Astrocyte (in vitro differentiated cells and primary cell): ENCODE measurements at places on chromosomes 4 and X. TPM values are rescaled to one million over a fixed set of nuclear protein-coding genes. Genes with fewer than 3 reads are reported as not detected.

GRCh38 chrX:114973013-114973412, 44.4 kb downstream of the IL13RA2 start:
- H3K27ac ChIP-seq: no peak overlapping the region
- H3K4me1 ChIP-seq: no peaks in the 10 kb centered on the region

- no peak for DNase-seq
- H3K27me3 ChIP-seq: no peaks in the 10 kb centered on the region
- no peak overlapping the region for H3K27ac ChIP-seq
- no peak overlapping the region for H3K4me3 ChIP-seq
- H3K4me1 ChIP-seq: no peaks in the 10 kb centered on the region
- no peaks in the 10 kb centered on the region for H3K36me3 ChIP-seq
Measured at GRCh38 chr4:1759170-1759817, 33.8 kb upstream of the FGFR3 start.

DNA sequence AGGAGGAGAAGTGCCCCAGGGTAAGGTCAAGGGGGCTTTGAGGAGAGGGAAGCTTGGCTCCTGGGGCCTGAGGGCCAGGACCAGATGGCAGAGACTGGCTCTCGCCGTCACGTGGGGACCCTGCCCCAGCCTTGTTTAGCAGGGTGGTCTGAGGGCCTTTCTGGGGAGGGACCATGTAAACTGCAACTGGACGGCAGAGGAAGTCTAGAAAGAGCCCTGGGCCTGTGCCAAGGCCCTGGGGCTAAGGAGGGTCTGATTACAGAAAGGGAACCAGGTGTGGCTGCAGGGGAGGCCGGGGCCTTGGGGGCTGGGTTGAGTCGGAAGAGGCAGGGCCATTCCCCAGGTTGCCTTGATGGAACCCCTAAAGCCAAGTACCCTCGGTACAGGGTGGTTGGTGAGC, 1.8 kb upstream of the HGFAC start:
- H3K4me1 ChIP-seq: peaks cover 8% of the 10 kb centered on the region
- H3K36me3 ChIP-seq: no peaks in the 10 kb centered on the region
- H3K27me3 ChIP-seq: no peaks in the 10 kb centered on the region
- no peak overlapping the region for H3K27ac ChIP-seq

DNA sequence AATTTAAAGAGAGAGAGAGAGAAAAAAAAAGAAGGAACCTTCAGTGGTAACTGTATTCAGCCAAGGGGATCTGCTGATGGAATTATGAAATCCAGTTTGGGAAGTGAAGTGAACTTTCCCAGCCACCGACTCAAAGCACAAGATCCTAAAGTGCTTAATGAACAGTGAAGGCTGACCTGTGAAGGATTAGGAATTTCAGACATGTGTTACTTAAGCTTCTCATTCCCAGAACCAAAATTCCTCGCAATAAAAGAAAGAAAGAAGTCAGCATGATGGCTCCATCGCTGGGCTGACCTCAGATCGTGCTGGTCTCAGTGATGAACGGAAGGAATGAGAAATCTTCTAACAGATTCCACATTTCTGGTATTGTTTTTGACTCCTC, 135.2 kb downstream of the ARSF start:
- peak overlapping the region; percentile 93 for H3K27ac ChIP-seq
- no peaks in the 10 kb centered on the region for H3K27me3 ChIP-seq
- peaks cover 12% of the 10 kb centered on the region for H3K4me1 ChIP-seq
- peak overlapping the region; percentile 20 for H3K4me3 ChIP-seq
- peak; percentile 86 for DNase-seq

- no peaks in the 10 kb centered on the region for H3K36me3 ChIP-seq
- H3K27me3 ChIP-seq: no peaks in the 10 kb centered on the region
- H3K27ac ChIP-seq: no peak overlapping the region
- H3K4me1 ChIP-seq: no peaks in the 10 kb centered on the region
Measured at GRCh38 chr4:187370918-187371317, 624.7 kb upstream of the ZFP42 start.

DNA sequence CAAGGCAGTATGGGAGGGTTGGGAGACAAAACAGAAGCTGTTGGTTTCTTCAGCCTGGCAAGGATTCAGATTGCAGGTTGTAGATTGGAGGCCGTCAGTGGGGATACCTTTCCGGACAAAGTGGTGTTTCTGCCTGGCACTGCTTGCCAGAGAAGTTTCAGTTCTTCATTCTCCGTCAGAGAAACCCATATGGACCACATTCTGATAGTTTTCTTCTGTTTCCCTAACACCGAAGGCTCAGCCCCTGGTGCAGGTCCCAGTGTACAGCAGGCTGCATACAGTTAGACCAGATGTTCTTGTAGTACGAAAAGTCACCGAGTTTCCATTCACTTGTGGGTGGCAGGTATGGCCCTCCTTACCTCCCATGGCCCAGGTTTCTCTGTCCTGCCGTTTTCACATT, 107.3 kb downstream of the PTTG2 start:
- H3K27me3 ChIP-seq: no peaks in the 10 kb centered on the region
- H3K4me3 ChIP-seq: no peak overlapping the region
- H3K4me1 ChIP-seq: peaks cover 4% of the 10 kb centered on the region

DNA sequence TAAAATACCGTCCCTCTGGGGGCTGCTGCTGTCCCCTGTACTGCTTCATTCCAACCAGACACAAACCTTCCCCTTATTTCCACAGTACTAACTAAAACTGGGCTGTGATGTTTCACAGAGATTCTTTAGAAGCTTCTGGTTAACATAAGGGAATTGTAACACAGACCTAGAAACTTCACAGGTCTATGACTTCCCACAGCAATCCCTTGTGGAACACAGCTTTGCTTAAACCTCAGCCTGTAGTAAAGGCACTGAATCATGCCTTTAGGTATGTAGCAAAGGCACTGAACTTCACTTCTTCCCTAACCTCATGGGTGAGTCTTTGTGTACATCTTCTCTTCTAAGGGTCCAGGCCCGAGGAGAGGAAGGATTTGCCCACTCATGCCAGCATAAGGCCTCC, 49.4 kb downstream of the SPINK2 start:
- H3K27me3 ChIP-seq: no peaks in the 10 kb centered on the region
- H3K36me3 ChIP-seq: no peaks in the 10 kb centered on the region
- H3K4me1 ChIP-seq: no peaks in the 10 kb centered on the region
- no peak overlapping the region for H3K27ac ChIP-seq

- DNase-seq: peak; percentile 31
- H3K27ac ChIP-seq: no peak overlapping the region
- no peak overlapping the region for H3K4me3 ChIP-seq
- H3K4me1 ChIP-seq: no peaks in the 10 kb centered on the region
Measured at GRCh38 chr4:22999419-22999818, 306.7 kb downstream of the GBA3 start.

- no peaks in the 10 kb centered on the region for H3K36me3 ChIP-seq
- H3K4me1 ChIP-seq: no peaks in the 10 kb centered on the region
- H3K27me3 ChIP-seq: no peaks in the 10 kb centered on the region
- peak; percentile 23 for DNase-seq
Measured at GRCh38 chrX:53357799-53358530, 64.5 kb downstream of the SMC1A start.

DNA sequence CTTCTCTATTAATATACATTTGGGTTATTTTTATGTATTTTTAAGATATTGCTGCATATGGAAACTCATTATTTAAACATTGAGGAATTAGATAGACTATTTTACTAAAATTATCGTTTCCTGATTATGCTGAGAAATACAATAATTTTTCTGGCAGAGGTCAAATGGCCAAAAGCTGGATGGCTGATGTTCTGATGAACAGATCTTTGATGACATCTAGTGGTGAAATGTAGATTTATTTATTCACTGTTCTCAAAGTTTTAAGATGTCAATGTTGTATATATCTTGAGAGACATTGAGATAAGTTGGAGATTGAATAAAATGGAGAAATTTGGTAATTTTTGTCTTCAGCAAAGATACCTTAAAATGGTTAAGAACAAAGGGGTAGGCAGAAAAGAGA, 96.2 kb downstream of the UGT8 start:
- no peaks in the 10 kb centered on the region for H3K27me3 ChIP-seq
- no peaks in the 10 kb centered on the region for H3K4me1 ChIP-seq
- no peaks in the 10 kb centered on the region for H3K36me3 ChIP-seq
- H3K27ac ChIP-seq: no peak overlapping the region
- peak; percentile 3 for DNase-seq

DNA sequence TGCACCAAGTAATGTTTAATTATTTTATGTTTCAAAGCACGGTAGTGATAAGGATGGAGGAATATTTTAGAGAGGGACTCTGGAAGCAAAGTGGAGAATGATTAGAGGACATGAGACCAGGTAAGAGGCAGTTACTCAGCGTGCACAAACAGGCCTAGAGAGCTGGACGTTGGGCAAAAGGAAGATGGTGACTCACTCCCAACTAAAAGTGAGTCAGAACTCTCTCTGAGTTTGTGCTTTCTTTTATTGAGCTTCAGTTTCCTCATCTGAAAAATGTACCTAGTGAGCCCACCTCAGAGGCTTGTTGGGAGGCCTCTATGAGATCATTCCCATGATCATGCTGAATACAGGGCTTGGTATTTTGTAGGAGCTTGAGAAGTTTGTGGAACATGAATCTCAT, 1.6 kb upstream of the ZC4H2 start:
- H3K4me3 ChIP-seq: no peak overlapping the region
- no peak overlapping the region for H3K27ac ChIP-seq
- H3K27me3 ChIP-seq: no peaks in the 10 kb centered on the region
- DNase-seq: no peak

- H3K27me3 ChIP-seq: no peaks in the 10 kb centered on the region
- no peak for DNase-seq
- no peak overlapping the region for H3K4me3 ChIP-seq
- H3K36me3 ChIP-seq: no peaks in the 10 kb centered on the region
- H3K4me1 ChIP-seq: no peaks in the 10 kb centered on the region
Measured at GRCh38 chr4:18566970-18567799, 545.6 kb upstream of the LCORL start.

- no peaks in the 10 kb centered on the region for H3K4me1 ChIP-seq
- DNase-seq: no peak
- H3K4me3 ChIP-seq: no peak overlapping the region
Measured at GRCh38 chr4:8744083-8744805, 127.4 kb downstream of the HMX1 start.

GRCh38 chr4:36316607-36317006, 35.2 kb downstream of the DTHD1 start:
- H3K4me3 ChIP-seq: no peak overlapping the region
- H3K36me3 ChIP-seq: no peaks in the 10 kb centered on the region
- peak overlapping the region; percentile 32 for H3K27ac ChIP-seq
- H3K4me1 ChIP-seq: no peaks in the 10 kb centered on the region
- H3K27me3 ChIP-seq: no peaks in the 10 kb centered on the region

GRCh38 chr4:3234171-3235029, 14.6 kb upstream of the MSANTD1 start:
- H3K4me3 ChIP-seq: no peak overlapping the region
- DNase-seq: no peak
- no peaks in the 10 kb centered on the region for H3K27me3 ChIP-seq

GRCh38 chr4:183335369-183335940, 13.2 kb upstream of the CLDN24 start:
- no peaks in the 10 kb centered on the region for H3K36me3 ChIP-seq
- H3K27ac ChIP-seq: peak overlapping the region; percentile 61
- H3K4me1 ChIP-seq: peaks cover 15% of the 10 kb centered on the region
- no peaks in the 10 kb centered on the region for H3K27me3 ChIP-seq

DNA sequence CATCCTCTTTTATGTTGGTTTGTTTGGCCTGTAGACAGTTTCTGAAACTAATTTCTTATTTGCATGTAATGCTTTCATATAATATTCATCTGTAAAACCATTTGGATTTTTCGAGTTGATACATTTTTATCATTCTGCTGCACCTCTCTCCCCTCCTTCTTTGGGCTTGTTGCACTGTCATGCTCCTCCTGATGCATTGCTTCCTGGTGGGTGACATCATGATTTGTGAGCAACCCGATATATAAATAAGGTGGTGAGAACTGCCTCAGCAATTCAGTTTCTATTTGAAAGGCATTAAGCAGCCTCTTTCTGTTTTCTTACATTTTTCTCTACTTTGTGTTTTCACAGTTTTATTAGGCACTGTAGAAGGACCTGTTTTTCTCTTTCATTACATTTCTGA, 515.7 kb downstream of the RPA4 start:
- H3K36me3 ChIP-seq: no peaks in the 10 kb centered on the region
- peaks cover 3% of the 10 kb centered on the region for H3K4me1 ChIP-seq
- no peaks in the 10 kb centered on the region for H3K27me3 ChIP-seq
- DNase-seq: peak; percentile 76
- H3K4me3 ChIP-seq: no peak overlapping the region

DNA sequence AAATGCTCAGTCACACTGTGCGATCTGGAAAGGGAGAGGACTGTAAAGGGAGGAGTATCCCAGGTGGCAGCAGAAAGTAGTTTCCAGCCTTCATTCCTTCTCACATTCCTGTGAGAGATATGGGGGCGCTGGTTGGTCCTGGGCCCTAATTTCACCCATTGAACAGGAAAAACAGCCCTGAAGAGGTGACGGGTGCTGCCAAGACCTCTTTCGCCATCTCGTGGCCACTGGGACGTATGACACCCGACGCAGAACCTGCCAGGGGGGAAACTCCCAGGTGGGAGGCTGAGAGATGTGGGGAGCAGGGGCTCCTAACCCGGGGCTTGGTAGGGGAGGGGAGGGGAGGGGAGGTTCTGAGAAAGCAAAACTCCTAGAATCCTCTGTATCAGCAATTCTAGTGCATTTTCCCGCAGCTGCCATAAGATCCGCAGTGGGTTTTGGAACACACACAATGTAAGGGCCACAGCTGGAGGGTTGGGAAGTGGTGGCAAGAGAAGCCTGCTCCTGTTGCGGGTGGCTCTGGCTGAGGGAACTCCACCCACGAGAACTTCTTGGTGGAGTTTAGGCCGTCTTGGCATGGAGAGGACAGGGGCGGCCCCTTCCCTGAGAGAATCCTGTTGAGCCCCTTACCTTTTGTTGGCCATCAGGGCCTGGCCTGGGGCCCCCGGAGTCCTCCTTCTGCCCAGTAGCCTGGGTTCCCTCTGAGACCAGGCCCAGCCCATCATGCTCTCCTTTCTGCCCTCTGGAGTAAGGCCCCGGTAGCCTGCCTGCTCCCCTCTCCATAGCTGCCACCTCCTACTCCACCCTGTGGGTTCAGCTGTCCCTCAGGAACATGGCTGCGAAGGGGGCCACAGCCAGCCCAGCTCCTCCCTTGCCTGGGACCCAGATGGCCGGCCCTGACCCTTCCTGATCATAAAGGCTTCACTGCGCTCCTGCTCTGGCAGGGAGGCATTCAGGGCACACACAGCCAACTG, 134.1 kb downstream of the OR13H1 start:
- H3K27ac ChIP-seq: no peak overlapping the region
- no peaks in the 10 kb centered on the region for H3K4me1 ChIP-seq
- no peaks in the 10 kb centered on the region for H3K27me3 ChIP-seq
- DNase-seq: no peak
- H3K36me3 ChIP-seq: no peaks in the 10 kb centered on the region
- no peak overlapping the region for H3K4me3 ChIP-seq

Gene ACE2
- total RNA-seq: not detected in 2 replicates

Gene FRG2
- not detected in 2 replicates for total RNA-seq

Gene XAGE2
- not detected in 2 replicates for total RNA-seq

Gene EPGN
- total RNA-seq: 0.54 and 0.77 TPM in 2 replicates

Gene CD38
- total RNA-seq: 0.94 and 1.0 TPM in 2 replicates

Gene CAPN6
- total RNA-seq: 3.9 and 9.4 TPM in 2 replicates

Gene SLC25A4
- 27.0 and 32.0 TPM in 2 replicates for total RNA-seq
